ENCODE measurements at places on chromosomes 16 and 17. TPM values are rescaled to one million over a fixed set of nuclear protein-coding genes. Genes with fewer than 3 reads are reported as not detected.

- DNase-seq: no peak
Observed at GRCh38 chr17:38984666-38985065, 17.5 kb upstream of the FBXO47 start.

Gene SLC47A1
- total RNA-seq: 1.9 TPM

- no peak for DNase-seq
Observed at GRCh38 chr16:49923411-49923810, 67.5 kb upstream of the ZNF423 start.

Gene HSD17B2
- not detected for total RNA-seq

Gene KRTAP2-3
- not detected for total RNA-seq

Gene HSPB9
- not detected for total RNA-seq

DNA sequence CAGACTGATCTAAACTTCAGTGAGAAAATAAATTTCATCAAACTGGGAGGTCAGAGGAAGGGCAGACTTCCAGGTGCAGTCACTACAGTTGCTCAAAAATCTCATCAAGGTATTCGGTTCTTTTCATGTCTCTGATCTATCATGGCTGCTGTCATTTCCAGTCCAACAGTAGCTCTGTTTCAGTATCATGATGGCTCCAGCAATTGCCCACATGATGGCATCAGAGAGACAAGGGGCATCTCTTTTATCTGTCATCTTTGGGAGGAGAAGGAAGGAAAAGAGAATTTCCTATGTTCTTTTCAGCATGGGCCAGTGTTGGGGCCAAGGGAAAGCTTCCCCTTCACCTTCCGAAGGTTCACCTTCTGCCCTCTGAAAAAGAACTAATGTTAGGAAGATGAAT, 504.9 kb upstream of the HSBP1 start:
- no peak for DNase-seq

DNA sequence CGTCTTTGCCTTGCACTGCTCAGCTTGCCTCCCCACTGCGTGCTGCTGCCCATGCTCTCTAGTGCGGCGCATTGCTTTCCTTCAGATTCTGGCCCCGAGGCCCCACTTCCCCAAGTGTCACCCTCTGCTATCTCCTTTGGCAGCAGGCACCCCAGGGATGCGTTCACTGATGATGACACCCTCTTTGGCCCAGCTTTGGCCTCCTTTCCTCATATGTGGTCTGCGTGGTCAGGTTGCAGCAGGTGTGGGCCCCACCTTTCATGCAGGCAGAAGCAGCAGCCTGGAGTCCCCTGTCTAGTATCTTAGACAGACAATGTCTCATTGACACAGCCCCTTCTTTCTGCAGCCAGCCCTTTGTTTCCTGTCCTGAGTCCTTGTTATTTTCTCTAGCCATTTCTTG, 4.8 kb upstream of the CCL3 start:
- DNase-seq: no peak

Gene DHRS7C
- not detected for total RNA-seq

Gene HBA2
- not detected for total RNA-seq

- no peak for DNase-seq
Observed at GRCh38 chr16:57134982-57135381, 42.6 kb downstream of the CPNE2 start.

Gene TEKT5
- total RNA-seq: 0.52 TPM

Gene KCNJ2
- total RNA-seq: 4.4 TPM

GRCh38 chr16:64459821-64460220, 662.0 kb downstream of the CDH11 start:
- DNase-seq: no peak

Gene NHLRC4
- total RNA-seq: 0.80 TPM

DNA sequence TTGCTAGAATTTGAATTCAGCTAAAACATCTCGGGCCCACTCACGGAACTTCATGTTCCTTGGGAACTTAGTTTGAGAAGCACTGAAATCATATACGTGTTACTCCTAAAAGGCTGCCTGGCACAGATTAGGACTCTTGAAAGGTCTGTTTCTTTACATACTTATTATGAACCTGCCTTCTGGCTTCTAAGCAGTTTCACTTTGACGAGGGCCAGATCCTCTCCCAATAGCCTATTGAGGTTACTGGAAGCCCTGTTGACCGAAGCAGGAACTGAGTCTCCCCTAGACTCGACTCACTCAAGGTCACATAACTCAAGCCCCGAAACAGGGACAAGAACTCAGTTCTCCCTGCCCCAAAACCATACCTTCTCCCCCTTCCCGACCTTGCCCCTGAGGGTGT, 121.9 kb upstream of the PLCG2 start:
- no peak for DNase-seq

DNA sequence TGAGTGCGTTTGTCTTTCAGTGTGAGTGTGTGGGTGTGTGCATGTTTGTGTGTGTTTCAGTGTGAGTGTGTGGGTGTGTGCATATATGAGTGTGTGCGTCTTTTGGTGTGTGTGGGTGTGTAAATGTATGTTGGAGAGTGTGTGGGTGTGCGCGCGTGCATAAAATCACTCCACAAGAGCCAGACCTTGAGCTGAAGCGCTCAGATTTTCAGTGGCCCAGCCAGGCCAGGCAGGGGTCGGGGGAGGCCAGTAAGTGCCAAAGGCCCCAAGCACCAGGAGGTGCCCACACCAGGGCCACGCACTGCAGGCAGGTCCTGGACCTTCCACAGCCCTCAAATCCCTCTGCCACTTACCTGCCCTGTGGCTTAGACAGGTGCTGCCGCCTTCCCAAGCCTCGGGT, 184.0 kb downstream of the SOX9 start:
- no peak for DNase-seq

DNA sequence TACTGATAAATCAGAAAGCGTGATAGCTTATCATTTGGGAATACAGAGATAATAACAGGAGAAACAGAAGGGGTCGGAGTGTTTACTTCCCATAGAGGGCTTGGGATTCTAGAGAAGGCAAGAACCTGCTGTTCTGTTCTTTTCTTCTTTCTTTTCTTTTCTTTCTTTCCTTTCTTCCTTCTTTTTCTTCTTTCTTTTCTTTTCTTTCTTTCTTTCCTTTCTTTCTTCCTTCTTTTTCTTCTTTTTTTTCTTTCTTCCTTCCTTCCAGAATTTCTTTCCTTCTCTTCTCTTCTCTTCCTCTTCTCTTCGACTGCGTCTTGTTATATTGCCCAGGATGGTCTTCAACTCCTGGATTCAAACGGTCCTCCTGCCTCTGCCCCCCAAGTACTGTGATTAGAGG, 18.3 kb downstream of the CNEP1R1 start:
- DNase-seq: no peak

- no peak for DNase-seq
Observed at GRCh38 chr17:77327566-77328464, 187.0 kb downstream of the SEC14L1 start.

Gene SMURF2
- 29.6 TPM for total RNA-seq

DNA sequence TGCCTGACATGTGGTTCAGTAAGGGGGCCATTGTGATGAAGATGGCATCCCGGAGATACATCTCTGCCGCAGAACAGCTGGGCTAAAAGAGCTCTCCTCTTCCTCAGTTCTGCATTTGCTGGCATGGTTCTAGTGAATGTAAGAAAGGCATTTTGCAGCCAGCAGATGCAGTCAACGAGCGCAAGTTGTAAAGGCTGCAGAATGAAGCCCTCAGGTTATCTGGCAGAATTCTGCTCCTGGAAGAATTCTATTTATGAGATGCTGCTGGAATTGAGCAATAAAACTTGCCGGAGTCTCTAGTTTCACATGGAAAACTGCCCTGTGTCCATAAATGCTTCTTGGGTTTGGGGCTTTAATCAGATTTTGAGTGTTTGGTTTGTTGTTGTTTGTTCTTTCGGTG, 176.8 kb upstream of the HSBP1 start:
- no peak for DNase-seq

Gene CD19
- total RNA-seq: not detected

Gene FOXJ1
- total RNA-seq: 8.7 TPM

DNA sequence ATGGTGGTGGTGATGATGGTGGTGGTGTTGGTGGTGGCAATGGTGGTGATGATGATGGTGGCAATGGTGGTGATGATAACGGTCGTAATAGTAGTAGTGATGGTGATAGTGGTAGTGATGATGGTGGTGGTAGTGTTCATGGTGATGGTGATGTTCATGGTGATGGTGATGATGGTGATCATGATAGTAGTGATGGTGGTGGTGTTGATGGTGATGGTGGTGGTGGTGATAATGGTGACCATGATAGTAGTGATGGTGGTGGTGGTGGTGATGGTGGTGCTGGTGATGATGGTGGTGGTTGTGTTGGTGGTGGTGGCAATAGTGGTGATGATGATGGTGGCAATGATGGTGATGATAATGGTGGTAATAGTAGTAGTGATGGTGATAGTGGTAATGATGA, 68.0 kb downstream of the SOX9 start:
- no peak for DNase-seq

DNA sequence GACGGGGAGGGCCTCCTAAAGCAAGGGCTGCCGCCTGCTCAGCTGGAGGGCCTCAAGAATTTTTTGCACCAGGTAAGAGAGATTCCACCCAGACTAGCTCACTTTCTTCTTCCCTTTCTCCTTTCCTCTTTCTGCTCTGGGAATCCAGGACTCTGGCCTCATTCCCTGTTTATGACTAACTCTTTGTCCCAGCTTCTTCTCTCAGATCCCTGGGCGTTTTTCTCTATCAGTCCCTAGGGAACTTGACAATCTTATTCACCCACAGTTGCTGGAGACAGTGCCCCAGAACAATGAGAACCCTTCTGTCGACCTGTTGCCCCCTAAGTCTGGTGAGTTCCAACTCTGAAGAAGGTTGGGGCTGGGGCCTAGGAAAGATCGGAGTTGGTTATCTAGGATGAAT, 15.6 kb downstream of the CNTROB start:
- no peak for DNase-seq

GRCh38 chr16:22312897-22313781, 15.9 kb downstream of the POLR3E start:
- no peak for DNase-seq

- DNase-seq: peak; percentile 97
Observed at GRCh38 chr17:28644787-28645575, at the start of gene BLTP2. TSS of gene BLTP2 (minus strand) at chr17:28645158. CDS start at chr17:28645056, 102 bp downstream.

Gene SDK2
- 5.1 TPM for total RNA-seq

DNA sequence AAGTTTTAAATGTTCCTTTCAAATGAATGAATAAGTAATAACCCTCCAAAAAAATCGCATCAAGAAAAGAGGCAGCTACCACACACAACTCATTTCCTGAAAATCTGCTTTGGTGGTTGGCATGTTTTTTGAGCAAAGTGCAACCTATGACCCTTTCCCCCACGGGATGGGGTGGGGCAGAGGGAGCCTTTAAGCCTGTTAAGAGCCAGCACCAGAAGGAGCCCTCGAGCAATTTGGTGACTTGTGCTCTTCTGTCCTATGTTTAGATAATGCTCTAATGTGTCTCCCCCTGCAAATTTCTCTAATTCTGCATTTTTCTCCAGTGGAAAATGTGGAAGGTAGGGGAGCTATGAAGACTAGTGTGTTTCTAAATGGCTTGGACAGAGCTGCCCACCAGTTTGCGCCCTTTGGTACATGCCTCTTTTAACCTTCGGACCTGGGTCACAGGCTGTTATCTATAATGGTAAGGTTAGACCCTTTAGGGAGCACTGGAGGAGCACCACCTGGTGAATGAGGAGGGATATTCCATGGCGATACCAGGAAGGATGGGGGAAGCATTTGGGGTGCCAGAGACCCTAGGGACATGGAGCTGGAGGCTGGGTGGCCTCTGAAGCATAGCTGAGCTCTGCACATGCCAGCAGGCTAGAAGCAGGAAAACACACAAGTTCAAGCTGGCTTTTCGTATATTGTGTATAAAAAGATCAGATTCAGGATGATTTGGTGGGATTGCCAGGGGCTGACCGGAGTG, 1.6 kb downstream of the PYCARD start:
- DNase-seq: no peak

DNA sequence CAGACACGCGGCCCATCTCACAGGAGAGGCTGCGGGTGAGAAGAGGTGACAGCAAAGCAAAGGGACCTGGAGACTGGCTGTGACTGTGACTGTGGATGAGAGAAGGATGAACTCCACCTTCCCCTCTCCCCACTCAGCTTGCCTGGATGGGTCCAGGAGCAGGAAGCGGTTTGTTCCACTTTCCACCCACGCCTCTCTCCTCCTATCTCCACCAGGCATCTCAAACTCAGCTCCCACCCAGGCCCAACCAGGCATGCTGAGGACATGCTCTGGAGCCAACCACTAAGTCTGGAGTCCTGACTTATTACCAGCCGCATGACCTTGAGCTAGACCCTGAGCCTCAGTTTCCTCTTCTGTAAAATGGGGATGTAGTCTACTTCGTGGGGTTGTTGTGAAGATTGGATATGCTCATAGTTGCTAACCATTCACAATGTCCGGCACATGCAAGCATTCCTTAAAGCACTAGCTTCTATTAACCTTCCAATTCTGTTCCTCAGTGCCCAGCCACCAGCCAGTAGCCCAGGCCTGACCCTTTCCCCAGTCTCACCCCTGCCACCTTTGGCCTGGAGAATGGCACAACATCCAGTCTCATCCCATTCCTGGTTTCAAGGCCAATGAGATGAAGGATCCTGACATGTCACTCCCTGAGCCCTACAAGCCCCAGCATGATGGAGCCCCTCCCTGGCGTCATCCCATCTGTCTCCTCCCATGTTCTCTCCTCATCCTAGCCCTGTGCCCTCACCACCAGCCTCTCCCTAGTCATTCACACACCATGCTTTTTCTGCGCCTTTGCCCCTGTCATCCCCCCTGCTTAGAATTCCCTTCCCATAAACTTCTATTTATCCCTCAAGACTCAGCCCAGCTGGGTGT, 2.3 kb downstream of the GAS2L2 start:
- no peak for DNase-seq

DNA sequence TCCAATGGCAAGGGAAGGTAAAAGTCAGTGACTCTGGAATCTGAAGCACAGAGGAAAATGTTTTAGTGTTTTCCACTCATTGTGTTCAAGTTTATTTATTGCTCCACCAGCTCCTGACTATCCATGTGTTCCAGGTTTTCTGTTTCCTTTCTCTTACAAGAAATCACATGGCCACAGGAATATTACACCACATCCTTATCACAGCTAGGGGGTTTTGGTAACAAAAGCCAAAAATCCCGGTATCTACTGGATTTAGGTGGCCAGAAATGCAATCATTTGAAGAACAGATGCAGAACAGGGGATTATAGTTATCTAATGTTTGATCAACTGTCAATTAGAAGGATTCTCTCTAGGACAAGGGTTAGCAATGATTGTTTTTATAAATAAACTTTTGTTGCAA, 47.9 kb downstream of the STH start:
- no peak for DNase-seq
